ENCODE measurements at places on chromosomes 5 and 9.

DNA sequence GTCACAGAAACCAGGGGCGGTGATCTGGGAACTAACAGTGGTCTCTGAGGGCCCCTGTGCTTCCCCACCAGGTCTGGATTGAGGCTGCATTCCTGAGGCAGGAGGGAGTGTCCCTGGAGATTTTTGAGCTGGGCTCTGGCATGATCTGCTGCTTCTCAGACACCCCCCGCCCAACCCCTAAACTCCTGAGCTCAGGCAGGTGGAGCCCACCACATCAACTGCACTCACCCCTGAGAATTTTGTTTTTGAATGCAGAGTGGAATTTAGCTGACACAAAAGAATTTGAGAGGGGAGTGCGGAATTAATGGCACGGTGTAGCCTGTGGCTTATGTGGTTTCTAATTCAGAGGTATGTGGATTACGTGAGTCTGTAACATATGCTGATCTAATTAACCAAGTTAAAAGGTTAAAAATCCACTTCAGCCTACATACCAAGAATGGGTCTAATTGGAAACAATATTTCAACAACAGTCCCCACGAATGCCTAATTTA lies 23.9 kb upstream of the CTSL start:
- no peak for DNase-seq

DNA sequence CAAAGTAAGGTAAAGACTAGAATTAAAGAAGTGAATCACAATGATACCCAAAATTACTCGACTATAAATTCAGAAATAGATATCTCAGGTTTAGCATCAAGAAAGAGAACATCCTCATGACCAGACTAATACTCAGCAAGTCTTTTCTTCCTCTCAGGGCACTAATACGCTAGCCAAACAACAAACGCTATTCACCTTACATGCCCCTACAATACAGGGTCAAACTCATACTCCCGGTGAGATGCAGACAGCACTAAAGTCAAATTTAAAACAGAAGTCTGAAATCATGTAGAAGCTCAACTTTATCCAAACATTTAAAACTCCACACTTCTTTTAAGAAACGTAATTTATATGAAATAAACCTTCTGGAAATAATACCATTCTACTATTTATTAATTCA lies 5.6 kb downstream of the PFDN1 start:
- DNase-seq = no peak

DNA sequence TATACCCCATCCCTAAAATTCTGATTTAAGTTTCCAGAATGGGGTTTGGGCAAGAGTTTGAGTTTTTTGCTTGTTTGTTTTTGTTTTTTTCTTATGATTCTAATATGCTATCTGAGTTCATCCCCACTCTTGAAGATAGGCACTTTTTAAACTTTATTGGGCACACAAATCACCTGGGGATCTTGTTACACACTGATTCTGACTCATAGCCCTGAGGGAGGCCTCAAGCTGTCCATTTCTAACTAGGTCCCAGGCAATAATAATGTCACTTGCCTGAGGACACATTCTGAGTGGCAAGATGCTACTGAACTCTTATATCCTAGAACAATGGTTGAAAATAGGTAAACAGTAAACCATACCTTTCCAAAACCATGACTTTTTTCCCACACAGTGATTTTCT lies 22.8 kb upstream of the ABLIM3 start:
- no peak for DNase-seq

- DNase-seq = no peak
Measured at GRCh38 chr9:37187713-37188439, 67.5 kb downstream of the ZCCHC7 start.

DNA sequence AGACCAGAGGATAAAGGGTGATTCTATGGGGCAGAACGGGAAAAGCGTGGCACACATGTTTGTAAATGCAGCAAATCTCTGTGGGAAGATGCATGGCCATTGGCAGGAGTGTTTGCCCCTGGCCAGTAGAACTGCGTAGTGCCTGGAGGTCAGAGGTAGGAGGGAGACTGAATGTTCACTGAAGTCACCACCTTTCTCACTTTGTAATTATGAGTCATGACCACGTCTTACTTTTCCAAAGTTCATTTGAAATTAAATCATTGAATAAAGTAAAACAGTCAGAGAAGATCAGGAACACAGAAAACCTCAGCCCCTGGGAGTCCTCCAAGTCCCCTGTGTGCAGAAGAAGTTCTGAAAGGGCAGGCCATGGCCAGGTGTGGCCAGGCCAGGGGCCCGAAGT lies 4.6 kb downstream of the PTGES start:
- no peak for DNase-seq

- no peak for DNase-seq
Measured at GRCh38 chr5:171127314-171127713, 181.7 kb upstream of the TLX3 start.
